ENCODE measurements at places on chromosomes 1 and 21. TPM values are rescaled to one million over a fixed set of nuclear protein-coding genes. Genes with fewer than 3 reads are reported as not detected.
A peak's percentile ranks its signal among the peaks of the same experiment; 100 is the strongest.

DNA sequence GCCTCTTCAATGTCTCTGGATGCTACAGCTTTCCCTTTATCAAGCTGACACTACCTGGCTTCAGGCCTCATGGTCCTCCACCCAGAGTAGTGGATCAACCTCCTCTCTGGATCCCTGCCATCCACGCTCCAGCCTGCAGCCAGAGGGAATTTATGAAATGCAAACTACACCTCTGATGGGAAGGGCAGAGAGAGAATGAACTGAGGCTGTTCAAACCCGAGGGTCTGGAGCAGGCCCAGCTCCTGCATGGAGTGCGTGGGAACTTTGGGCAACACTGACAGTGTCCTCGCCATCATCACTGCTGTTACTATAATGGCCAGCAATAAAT is 157.8 kb downstream of the TRABD2B start:
- H3K27ac ChIP-seq: no peak overlapping the region
- H3K36me3 ChIP-seq: no peaks in the 10 kb centered on the region
- no peak overlapping the region for H3K4me3 ChIP-seq
- DNase-seq: no peak

- H3K4me3 ChIP-seq: no peak overlapping the region
- H3K27ac ChIP-seq: no peak overlapping the region
- no peak for DNase-seq
- H3K27me3 ChIP-seq: no peaks in the 10 kb centered on the region
- no peaks in the 10 kb centered on the region for H3K4me1 ChIP-seq
Observed at GRCh38 chr1:81877940-81878339, 77.2 kb downstream of the ADGRL2 start.

HTR6 gene
- not detected for total RNA-seq

OR10T2 gene
- not detected for total RNA-seq

DNA sequence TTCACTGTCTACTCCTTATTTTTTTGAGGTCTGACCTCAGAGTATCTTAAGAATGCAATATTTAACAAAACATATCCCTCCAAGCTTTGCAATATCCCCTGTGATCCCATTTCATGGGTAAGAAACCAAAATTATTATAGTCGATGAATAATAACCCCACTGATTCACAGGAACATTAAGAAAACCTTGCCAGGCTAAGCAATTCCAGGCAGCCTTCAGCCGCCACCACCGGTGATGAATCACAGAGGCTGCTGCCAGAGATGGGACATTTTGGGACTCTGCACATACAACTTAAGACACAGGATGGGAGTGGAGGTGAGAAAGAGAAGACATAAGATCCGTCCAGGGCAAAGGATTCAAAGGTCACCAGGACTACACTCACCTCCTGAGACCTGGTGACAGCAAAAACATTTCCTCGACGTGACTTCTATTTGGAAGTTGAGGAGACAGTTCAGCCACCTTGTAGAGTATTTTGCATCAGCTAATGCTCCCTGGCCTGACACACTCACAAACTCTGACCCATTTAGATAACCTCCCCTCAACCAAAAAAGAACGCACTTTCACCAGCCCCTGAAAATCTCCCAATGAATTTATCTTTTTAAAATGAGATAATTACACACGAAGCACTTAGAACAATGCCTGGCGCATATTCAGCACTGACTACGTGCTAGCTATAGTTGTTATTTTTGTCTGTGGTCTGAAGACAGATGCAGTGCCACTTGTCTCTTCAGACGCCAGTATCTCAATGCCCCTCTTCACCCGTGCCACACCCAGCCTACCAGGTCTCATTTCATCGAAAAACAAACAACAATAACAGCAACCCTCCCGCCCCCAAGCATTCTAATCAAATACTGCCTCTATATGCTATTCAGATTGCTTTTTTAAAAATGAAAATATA is 17.8 kb upstream of the OVAAL start:
- H3K4me3 ChIP-seq: no peak overlapping the region
- DNase-seq: no peak
- H3K27ac ChIP-seq: no peak overlapping the region
- H3K36me3 ChIP-seq: no peaks in the 10 kb centered on the region
- no peaks in the 10 kb centered on the region for H3K27me3 ChIP-seq

- DNase-seq: no peak
- no peak overlapping the region for H3K27ac ChIP-seq
- H3K4me1 ChIP-seq: no peaks in the 10 kb centered on the region
- H3K36me3 ChIP-seq: no peaks in the 10 kb centered on the region
- no peaks in the 10 kb centered on the region for H3K27me3 ChIP-seq
- no peak overlapping the region for H3K4me3 ChIP-seq
Observed at GRCh38 chr1:110770832-110771231, 96.1 kb upstream of the KCNA3 start.

GRCh38 chr1:77273891-77274290 is 7.9 kb upstream of the AK5 start:
- H3K4me3 ChIP-seq: no peak overlapping the region
- no peak for DNase-seq
- H3K27ac ChIP-seq: no peak overlapping the region
- no peaks in the 10 kb centered on the region for H3K36me3 ChIP-seq
- H3K4me1 ChIP-seq: no peaks in the 10 kb centered on the region

DNA sequence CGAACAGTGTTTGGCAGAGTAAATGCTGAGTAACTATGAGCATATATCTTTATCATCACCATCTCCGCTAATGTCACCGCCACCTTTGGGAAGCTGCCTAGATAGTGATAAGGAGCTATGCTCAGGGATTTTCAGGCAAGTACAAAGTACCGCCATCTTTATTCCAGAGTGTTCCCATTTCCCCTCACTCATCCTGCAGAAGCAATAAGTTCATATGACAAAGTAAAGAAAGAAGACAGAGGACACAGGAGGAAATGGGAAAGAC is 89.6 kb downstream of the TGFBR3 start:
- DNase-seq: no peak
- H3K27ac ChIP-seq: no peak overlapping the region
- peaks cover 20% of the 10 kb centered on the region for H3K4me1 ChIP-seq
- no peaks in the 10 kb centered on the region for H3K36me3 ChIP-seq

DNA sequence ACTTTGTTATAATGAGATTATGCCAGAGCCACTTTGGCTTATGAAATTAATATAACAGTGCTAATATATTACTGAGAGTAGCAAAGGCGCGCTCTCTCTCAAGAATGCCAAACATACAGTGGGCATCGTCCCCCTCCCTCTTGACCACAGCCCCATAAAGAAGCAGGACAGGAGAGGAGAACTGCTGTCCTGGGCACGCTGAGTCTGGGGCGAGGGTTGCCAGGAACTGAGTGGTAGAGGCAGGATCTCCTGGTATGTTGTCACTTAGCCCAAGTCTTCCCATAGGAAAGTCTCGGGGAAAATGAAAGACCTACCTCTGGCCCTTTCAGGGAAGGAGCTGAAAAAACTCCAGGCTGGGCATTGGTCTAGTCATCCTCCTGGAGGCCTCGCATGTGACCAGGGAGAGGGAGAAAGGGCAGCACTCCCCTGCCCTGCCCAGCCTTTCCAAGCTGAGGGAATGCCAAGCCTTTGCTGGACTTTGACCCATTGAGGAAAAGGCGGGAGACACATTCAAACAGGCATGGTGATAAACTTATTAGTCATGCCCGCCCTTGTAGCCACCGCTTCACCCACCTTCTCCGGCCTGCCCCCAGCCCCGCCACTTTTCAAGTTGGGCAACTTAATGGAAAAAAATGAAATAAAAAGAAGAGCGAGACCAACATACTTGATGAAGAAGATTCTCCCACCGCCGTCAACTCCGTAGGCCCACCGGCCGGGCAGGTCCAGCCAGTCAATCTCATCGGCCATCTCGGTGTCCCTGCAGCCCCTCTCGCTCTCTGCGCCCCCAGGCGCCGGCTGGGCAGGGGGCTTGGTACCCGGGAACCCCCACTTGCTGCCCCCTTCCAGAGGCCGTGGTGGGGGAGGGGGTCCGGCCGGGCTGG is 17.4 kb upstream of the PLEKHA6 start:
- H3K36me3 ChIP-seq: no peaks in the 10 kb centered on the region
- no peak for DNase-seq
- peak overlapping the region; percentile 70 for H3K4me3 ChIP-seq
- H3K4me1 ChIP-seq: peaks cover 4% of the 10 kb centered on the region
- H3K27me3 ChIP-seq: peaks cover 9% of the 10 kb centered on the region

GRCh38 chr1:25161981-25162380 is 70.3 kb downstream of the SYF2 start:
- no peak overlapping the region for H3K27ac ChIP-seq

FCRLB gene
- 1.8 TPM for total RNA-seq

- no peak overlapping the region for H3K4me3 ChIP-seq
- no peak overlapping the region for H3K27ac ChIP-seq
- no peaks in the 10 kb centered on the region for H3K36me3 ChIP-seq
- H3K4me1 ChIP-seq: no peaks in the 10 kb centered on the region
- DNase-seq: no peak
- no peaks in the 10 kb centered on the region for H3K27me3 ChIP-seq
Observed at GRCh38 chr1:19815801-19816736, 986 bp upstream of the RNF186 start.

USH2A gene
- not detected for total RNA-seq

GRCh38 chr1:196678510-196678884 is 26.7 kb downstream of the CFH start:
- H3K4me3 ChIP-seq: no peak overlapping the region
- no peaks in the 10 kb centered on the region for H3K36me3 ChIP-seq
- no peak overlapping the region for H3K27ac ChIP-seq
- H3K4me1 ChIP-seq: no peaks in the 10 kb centered on the region
- no peaks in the 10 kb centered on the region for H3K27me3 ChIP-seq

FNDC5 gene
- total RNA-seq: not detected

RAB7B gene
- 0.76 TPM for total RNA-seq

DNA sequence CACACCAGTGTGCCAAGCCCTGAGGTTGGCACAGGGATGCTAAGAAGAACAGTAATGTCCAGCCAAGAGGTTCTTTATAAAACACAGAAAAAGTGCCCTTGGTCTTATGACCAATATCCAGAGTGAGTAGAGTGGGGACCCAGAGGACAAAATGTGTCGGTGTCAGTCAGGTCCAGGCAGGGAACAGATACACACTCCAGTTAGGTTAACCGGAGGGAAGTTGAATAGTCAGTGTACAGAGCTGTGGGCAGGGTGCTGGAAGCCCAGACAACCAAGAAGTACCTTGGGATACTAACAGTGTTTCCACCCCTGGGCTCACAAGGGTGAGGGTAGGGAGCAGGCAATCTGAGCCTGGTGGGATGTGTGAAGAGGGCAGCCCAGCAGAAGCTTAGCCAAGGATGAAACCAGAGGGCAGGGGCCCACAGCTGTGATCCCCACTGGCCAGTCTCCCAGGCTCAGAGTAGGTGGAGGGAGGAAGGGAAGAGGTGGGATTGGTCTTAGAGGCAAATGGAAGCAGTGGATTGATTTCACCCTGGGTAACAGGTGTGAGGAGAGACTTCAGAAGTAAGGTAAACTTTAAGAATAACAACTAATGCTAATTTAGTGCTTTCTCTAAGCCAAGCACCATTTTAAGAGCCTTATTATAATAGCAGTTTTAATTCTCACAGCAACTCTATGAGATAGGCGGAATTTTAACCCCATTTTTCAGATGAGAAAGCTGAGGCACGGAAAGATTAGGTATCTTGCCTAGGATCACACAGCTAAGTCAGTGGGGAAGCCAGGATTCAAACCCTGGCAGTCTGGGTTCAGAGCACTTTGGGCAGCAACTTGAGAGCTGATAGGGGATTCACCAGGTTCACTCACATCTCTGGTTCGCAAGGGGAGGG is 143.4 kb upstream of the HOOK1 start:
- H3K36me3 ChIP-seq: no peaks in the 10 kb centered on the region
- H3K27ac ChIP-seq: no peak overlapping the region
- H3K4me3 ChIP-seq: no peak overlapping the region
- no peaks in the 10 kb centered on the region for H3K4me1 ChIP-seq
- H3K27me3 ChIP-seq: no peaks in the 10 kb centered on the region
- DNase-seq: no peak

Data from naive thymus-derived CD4-positive, alpha-beta T cell (primary cell).